HFF-Myc (cell line): ENCODE measurements at places on chromosomes 1 and 21.

GRCh38 chr1:36136535-36136934 is 11.5 kb upstream of the COL8A2 start:
- no peak for DNase-seq

- peak; percentile 25 for DNase-seq
These were observed 375.7 kb upstream of the CAMK1G start for GRCh38 chr1:209207701-209208286.

GRCh38 chr1:5497503-5497902 is 494.7 kb downstream of the NPHP4 start:
- no peak for DNase-seq

- DNase-seq = no peak
These were observed 29.1 kb upstream of the SAMD13 start for GRCh38 chr1:84272401-84272800.

DNA sequence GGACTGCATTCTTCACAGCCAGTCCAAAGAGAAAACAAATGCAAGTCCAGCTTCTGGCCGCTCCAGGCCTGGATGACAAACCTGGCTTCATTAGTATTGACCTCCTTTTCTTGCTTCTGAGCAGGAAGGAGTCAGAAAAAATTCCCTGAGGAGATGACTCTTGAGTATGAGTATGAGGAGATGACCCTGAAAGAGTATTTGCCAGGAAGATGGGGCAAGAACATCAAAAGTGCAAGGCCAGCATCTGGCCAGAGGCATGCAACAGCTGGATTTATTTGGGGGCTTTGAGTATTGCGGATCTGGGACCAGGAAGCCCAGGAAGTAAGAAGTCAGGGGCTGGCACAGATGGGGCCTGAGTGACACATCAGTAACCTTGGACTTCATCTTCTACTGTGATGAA is 113.9 kb downstream of the GLIS1 start:
- DNase-seq = no peak
